Activated naive CD8-positive, alpha-beta T cell treated with anti-CD3 and anti-CD28 coated beads, Interleukin-2, amount 50 U/mL, for 24 hours (primary cell): ENCODE measurements at places on chromosomes 16 and 17.

DNA sequence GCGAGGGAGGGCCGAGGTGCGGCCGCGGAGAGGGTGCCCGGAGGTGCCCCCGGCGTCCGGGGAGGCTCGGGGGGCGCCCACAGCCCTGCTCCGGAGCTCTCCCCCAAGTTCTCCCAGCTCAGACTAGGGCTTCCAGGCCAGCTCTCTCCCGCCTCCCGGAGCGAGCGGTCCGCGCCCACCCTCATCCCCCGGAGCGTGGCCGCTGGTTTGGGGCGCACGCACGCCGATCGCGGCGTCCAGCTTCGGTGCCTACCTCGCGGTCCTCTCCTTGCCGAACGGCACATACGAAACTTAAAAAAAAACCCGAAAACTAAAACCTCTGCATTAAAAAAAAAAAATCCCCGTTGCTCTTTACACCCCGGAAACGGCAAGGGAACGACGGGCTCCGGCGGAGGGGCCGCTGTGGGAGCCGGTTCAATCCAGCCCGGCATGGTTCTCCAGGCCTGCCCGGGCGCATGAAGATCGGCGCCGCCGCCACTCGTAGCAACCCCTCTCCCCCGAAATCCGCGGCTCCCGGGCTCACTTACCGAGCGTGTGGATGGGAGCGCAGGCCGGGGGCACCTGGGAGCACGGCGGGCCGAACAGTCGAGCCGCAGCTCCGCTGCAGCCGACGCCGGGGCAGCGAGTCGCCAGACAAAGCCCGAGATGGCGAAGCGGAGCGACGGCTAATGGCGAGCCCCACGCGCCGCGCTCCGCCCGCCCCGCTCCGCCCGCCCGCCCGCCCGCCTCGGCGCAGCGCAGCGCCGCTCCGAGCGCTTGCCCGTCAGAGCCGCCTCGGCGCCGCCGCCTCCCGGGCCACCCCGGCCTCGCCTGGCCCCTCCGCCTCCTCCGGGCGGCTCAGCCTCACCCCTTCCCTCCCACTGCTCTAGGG lies 973 bp upstream of the UBTF start:
- peaks cover 23% of the 10 kb centered on the region for H3K36me3 ChIP-seq
- peaks cover 38% of the 10 kb centered on the region for H3K4me1 ChIP-seq
- H3K4me3 ChIP-seq, result peak overlapping the region; percentile 89
- H3K27ac ChIP-seq, result peak overlapping the region; percentile 93
- H3K27me3 ChIP-seq, result no peaks in the 10 kb centered on the region
- peak; percentile 62 for DNase-seq

GRCh38 chr17:36127199-36127893 lies 23.7 kb downstream of the CCL4 start:
- DNase-seq, result no peak
- H3K36me3 ChIP-seq, result peaks cover 4% of the 10 kb centered on the region
- H3K4me1 ChIP-seq, result peaks cover 16% of the 10 kb centered on the region
- no peak overlapping the region for H3K27ac ChIP-seq

DNA sequence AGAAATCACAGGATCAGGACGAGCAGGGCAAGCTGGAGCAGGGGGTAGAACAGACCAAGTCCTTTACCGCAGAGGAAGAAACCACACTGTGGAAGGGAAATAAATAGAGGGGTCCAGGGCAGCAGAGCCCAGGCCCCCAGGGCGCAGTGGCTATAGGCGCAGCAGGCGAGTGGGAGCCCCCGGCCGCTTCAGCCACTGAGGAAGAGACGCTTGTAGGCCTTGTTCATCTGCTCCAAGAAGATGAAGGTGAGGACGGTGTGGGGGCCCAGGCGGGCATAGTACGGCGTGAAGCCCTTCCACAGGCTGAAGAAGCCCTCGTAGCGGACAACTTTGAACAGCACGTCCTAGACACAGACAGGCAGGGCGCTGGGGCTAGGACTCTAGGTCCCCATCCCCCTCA lies 2.3 kb downstream of the SLC25A11 start:
- H3K36me3 ChIP-seq, result peaks cover 30% of the 10 kb centered on the region
- H3K4me3 ChIP-seq, result no peak overlapping the region
- H3K4me1 ChIP-seq, result peaks cover 52% of the 10 kb centered on the region
- peaks cover 2% of the 10 kb centered on the region for H3K27me3 ChIP-seq
- H3K27ac ChIP-seq, result no peak overlapping the region
- no peak for DNase-seq

GRCh38 chr17:8837563-8838075 lies 29.9 kb downstream of the PIK3R6 start:
- H3K4me1 ChIP-seq, result no peaks in the 10 kb centered on the region
- no peaks in the 10 kb centered on the region for H3K27me3 ChIP-seq
- no peak overlapping the region for H3K4me3 ChIP-seq
- H3K27ac ChIP-seq, result no peak overlapping the region
- no peak for DNase-seq

GRCh38 chr16:10760858-10761257 lies 17.2 kb downstream of the NUBP1 start:
- no peak overlapping the region for H3K4me3 ChIP-seq
- peaks cover 12% of the 10 kb centered on the region for H3K4me1 ChIP-seq
- H3K36me3 ChIP-seq, result peaks cover 45% of the 10 kb centered on the region
- no peak overlapping the region for H3K27ac ChIP-seq

GRCh38 chr16:7268182-7268581 lies 64.5 kb upstream of the RBFOX1 start:
- H3K4me1 ChIP-seq, result no peaks in the 10 kb centered on the region
- H3K27ac ChIP-seq, result no peak overlapping the region
- no peak for DNase-seq

GRCh38 chr17:82013341-82013740 lies 9.3 kb downstream of the CENPX start:
- H3K36me3 ChIP-seq, result no peaks in the 10 kb centered on the region
- H3K27ac ChIP-seq, result no peak overlapping the region
- H3K27me3 ChIP-seq, result no peaks in the 10 kb centered on the region
- H3K4me3 ChIP-seq, result no peak overlapping the region
- no peak for DNase-seq
- peaks cover 4% of the 10 kb centered on the region for H3K4me1 ChIP-seq

- H3K36me3 ChIP-seq, result no peaks in the 10 kb centered on the region
- peaks cover 5% of the 10 kb centered on the region for H3K27me3 ChIP-seq
- peaks cover 14% of the 10 kb centered on the region for H3K4me1 ChIP-seq
- no peak overlapping the region for H3K4me3 ChIP-seq
- peak; percentile 56 for DNase-seq
These were observed 8.5 kb upstream of the ZC3H18 start for GRCh38 chr16:88561485-88562359.

DNA sequence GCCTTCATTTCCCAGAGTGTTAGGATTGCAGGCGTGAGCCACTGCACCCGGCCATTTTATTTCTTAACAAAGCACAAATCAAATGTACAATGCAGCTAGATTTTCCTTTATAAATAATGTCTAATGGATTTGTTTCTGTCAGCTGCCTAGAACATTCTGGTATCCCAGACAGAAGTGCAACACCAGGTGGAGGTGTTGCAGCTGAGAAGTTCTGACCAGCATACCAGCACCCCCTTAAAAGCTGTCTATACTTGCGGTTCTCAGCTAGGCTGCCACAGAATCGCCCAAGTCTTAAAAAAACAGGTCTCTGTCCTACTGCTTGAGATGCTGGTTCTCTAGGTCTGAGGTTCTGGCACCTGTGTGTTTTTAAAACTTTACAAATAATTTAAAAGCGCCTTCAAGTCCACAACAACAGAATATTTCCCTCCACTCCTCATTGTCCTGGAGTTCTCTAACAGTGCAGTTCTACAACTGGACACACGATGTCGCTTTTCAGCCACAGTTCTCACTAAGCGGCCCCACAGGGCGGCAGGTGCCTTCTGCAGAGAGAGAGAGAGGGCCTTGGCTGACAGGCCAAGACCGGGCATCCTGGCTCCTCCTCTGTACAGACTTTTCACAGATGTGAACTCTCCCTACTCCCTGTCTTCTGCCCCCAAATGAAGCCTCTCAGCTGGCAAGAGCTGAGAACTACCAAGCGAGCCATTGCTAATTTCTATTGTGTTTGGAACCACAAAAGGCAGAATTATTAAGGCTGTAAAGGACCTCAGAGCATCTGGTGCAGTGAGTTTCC lies 32.6 kb upstream of the MEOX1 start:
- no peaks in the 10 kb centered on the region for H3K36me3 ChIP-seq
- DNase-seq, result peak; percentile 74
- H3K27ac ChIP-seq, result no peak overlapping the region
- no peak overlapping the region for H3K4me3 ChIP-seq

DNA sequence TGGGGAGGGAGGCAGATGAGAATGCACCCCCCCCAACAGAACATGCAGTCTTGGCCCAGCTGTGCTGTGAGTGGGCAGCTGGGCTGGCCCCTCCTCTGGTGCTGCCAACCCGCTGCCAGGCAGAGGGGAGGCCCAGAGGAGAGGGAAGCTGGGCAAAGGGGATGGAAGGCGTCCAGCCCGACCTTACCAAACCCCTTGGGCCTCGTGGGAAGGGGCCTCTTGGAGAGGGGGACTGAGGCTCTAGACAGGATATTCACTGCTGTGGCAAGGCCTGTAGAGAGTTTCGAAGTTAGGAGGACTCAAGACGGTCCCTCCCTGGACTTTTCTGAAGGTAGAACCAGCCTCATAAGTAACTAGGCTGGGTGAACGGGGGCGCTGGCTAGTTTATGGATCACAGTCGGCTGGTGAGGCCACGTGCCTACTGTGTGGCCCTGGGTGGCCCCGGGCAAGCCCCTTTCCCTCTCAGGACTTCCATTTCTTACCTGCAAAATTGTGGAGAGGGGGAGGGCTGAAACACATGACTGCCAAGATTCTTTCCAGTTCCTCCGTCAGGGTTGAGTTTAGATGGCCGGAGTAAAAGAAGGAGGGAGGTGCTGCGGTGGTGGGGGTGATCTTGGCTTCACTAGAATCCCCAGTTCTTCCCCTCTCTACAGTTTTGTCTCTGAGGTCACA lies 857 bp upstream of the STAT5A start:
- DNase-seq, result peak; percentile 60
- peaks cover 36% of the 10 kb centered on the region for H3K36me3 ChIP-seq
- peak overlapping the region; percentile 97 for H3K4me3 ChIP-seq
- peak overlapping the region; percentile 98 for H3K27ac ChIP-seq
- H3K4me1 ChIP-seq, result peaks cover 61% of the 10 kb centered on the region

GRCh38 chr17:40068129-40068581 lies 5.4 kb downstream of the THRA start:
- peak overlapping the region; percentile 95 for H3K27ac ChIP-seq
- peak; percentile 29 for DNase-seq
- peaks cover 75% of the 10 kb centered on the region for H3K4me1 ChIP-seq
- peak overlapping the region; percentile 80 for H3K4me3 ChIP-seq
- no peaks in the 10 kb centered on the region for H3K27me3 ChIP-seq

DNA sequence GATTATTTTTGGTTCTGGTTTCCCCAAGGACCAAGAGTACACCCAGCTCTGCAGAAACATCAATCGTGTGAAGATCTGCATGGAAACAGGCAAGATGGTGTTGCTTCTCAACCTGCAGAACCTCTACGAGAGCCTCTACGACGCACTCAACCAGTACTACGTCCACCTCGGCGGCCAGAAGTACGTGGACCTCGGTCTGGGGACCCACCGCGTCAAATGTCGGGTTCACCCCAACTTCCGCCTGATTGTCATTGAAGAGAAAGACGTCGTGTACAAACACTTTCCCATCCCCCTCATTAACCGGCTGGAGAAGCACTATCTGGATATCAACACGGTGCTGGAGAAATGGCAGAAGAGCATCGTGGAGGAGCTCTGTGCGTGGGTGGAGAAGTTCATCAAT lies 67.4 kb upstream of the ENDOV start:
- no peaks in the 10 kb centered on the region for H3K27me3 ChIP-seq
- H3K36me3 ChIP-seq, result peaks cover 74% of the 10 kb centered on the region
- H3K27ac ChIP-seq, result peak overlapping the region; percentile 65
- H3K4me1 ChIP-seq, result peaks cover 16% of the 10 kb centered on the region

DNA sequence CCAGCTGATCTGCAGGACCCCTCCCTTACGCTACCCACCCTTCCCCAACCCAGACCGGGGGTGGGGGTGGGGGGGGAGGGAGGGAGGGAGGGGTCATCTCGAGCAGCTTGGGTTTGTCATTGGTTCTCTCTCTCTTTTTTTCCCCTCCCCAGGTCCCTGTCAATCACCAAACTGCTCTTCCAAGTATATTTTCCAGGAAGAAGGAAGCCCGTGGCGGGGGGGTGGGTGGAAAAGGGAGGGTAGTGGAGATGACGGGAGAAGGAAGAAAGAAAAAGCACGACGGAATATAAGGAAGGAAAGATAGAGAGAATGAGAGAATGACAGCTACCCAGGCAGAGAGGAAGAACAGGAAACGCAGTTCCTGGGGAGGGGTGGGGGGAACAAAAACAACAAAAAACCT lies 17.9 kb downstream of the SALL1 start:
- peaks cover 1% of the 10 kb centered on the region for H3K36me3 ChIP-seq
- no peak overlapping the region for H3K4me3 ChIP-seq
- H3K27me3 ChIP-seq, result peaks cover 22% of the 10 kb centered on the region
- H3K27ac ChIP-seq, result no peak overlapping the region
- no peaks in the 10 kb centered on the region for H3K4me1 ChIP-seq

GRCh38 chr17:61321344-61321743 lies 78.3 kb upstream of the TBX2 start:
- no peaks in the 10 kb centered on the region for H3K4me1 ChIP-seq
- H3K4me3 ChIP-seq, result no peak overlapping the region
- no peak overlapping the region for H3K27ac ChIP-seq
- no peaks in the 10 kb centered on the region for H3K27me3 ChIP-seq
- H3K36me3 ChIP-seq, result no peaks in the 10 kb centered on the region

- no peaks in the 10 kb centered on the region for H3K27me3 ChIP-seq
- H3K4me1 ChIP-seq, result peaks cover 24% of the 10 kb centered on the region
- peak; percentile 39 for DNase-seq
- peak overlapping the region; percentile 67 for H3K27ac ChIP-seq
- peak overlapping the region; percentile 26 for H3K4me3 ChIP-seq
- H3K36me3 ChIP-seq, result no peaks in the 10 kb centered on the region
These were observed 344.9 kb downstream of the CPPED1 start for GRCh38 chr16:12458591-12459358.

DNA sequence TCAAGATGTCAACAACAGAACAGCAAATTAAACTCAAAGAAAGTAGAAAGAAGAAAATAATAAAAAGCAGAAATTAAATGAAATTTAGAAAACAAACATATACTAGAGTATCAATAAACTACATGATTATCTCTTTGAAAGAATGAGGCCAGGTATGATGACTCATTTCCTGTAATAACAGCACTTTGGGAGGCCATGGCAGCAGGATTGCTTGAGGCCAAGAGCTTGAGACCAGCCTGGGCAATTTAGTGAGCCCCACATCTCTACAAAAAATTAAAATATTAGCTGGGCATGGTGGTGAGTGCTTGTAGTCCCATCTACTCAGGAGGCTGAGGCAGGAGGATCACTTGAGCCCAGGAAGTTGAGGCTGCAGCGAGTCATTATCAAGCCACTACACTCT lies 232.5 kb downstream of the RAB11FIP4 start:
- no peak overlapping the region for H3K27ac ChIP-seq
- peaks cover 26% of the 10 kb centered on the region for H3K27me3 ChIP-seq
- DNase-seq, result no peak
- H3K36me3 ChIP-seq, result peaks cover 5% of the 10 kb centered on the region
- H3K4me1 ChIP-seq, result no peaks in the 10 kb centered on the region

- no peak overlapping the region for H3K27ac ChIP-seq
- H3K4me1 ChIP-seq, result no peaks in the 10 kb centered on the region
- no peak overlapping the region for H3K4me3 ChIP-seq
- peaks cover 11% of the 10 kb centered on the region for H3K27me3 ChIP-seq
- DNase-seq, result no peak
These were observed 222.3 kb upstream of the TNRC6C start for GRCh38 chr17:77736199-77736585.
